Foreskin fibroblast (primary cell): ENCODE measurements at places on chromosomes 2 and 18.

- DNase-seq, result no peak
Observed at GRCh38 chr18:50341443-50341842, 33.4 kb upstream of the SKA1 start.

DNA sequence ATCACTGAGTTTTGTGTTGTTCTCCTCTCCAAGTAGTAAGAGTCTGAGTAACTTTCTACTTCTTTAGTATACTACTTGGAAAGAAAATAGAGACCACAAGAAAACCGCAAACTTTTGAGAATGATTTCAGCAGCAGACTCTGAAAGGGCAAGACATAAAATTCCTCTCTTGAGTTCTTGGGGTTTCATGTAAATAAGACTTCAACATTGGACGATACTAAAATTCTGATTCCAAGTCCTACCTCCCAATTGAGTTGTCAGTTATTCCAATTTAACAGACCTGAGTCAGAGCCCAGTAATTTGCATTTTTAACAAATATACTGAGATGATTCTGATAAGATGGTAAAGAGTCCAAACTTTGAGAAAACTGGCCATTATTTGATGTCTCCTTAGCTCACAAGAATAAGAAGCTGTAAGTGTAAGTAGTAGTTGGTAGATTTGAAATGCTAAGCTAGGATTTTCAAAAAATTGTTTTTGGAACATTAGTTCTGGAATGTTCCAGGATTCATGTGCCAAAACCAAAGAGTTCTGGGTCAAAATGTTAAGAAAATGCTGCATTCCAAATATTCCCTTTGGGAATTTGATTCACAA lies 261.6 kb upstream of the SPOPL start:
- no peak for DNase-seq

DNA sequence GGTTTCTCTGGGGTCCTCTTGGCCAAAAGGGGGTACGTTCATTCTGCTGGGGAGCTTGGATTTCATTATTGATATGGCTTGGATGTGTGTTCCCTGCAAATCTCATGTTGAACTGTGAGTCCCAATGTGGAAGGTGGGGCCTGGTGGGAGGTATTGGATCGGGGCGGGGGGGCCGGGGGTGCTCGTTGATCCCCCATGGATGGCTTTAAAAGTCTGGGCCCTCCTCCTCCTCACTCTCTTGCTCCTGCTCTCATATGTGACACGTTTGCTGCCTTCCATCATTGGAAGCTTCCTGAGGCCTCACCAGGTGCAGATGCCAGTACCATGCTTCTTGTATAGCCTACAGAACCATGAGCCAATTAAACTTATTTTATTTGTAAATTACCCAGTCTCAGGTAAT lies 11.8 kb downstream of the DBI start:
- DNase-seq, result no peak

DNA sequence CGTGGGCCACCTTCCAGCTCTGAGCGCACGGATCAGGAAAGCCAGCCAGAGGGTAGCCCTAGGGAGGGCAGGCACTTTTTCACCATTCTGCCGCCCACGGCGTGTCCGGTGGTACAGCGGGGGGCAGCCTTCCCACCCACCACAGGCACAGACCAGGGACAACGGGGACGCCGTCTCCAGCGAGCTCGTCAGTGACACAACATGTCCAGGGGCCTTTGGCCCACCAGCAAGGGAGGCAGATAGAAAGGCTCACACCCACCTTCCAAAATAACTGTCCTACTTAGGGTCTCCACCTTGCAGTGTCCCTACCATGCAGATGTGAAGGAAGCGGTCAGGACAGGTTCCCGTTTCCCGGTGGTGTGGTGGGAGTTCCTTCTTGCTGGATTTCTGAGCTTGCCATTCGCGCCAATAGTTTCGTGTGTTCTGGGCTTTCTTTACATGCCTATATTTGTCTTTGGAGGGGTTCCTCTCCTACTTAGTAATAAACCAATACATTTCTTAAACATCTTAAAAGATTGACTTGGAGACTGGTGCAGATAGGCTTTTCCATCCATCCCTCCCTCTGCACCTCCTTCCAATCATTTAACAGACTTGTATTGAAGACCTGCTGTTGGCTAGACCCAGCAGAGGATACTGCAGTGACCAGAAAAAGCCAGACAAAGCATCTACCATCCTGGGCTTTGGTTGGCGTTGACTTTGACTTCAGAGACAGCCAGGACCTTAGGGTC lies 872 bp downstream of the ASB1 start:
- peak; percentile 33 for DNase-seq

DNA sequence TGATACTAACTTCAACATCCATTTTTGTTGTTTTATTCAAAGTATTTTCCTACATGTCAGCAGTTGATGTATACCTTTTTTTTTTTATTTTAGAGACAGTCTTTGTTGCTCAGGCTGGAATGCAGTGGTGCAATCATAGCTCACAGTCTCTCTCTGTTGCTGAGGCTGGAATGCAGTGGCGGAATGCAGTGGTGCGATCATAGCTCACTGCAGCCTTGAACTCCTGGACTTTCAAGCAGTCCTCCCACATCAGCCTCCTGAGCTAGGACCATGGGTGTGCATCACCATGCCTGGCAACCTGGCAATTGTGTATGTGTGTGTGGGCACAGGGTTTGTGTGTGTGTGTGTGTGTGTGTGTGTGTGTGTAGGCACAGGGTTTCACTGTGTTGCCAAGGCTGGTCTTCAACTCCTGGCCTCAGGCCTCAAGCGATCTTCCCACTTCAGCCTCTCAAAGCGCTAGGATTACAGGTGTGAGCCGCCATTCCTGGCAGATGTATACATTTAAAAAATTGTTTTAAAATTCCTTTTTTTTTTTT lies 24.8 kb downstream of the SANBR start:
- DNase-seq, result peak; percentile 7

- DNase-seq, result peak; percentile 90
Observed at GRCh38 chr18:54805571-54806334, 22.5 kb upstream of the RAB27B start.

GRCh38 chr2:402721-403120 lies 114.8 kb upstream of the ALKAL2 start:
- no peak for DNase-seq

GRCh38 chr2:210004881-210005280 lies 2.4 kb downstream of the RPE start:
- no peak for DNase-seq

DNA sequence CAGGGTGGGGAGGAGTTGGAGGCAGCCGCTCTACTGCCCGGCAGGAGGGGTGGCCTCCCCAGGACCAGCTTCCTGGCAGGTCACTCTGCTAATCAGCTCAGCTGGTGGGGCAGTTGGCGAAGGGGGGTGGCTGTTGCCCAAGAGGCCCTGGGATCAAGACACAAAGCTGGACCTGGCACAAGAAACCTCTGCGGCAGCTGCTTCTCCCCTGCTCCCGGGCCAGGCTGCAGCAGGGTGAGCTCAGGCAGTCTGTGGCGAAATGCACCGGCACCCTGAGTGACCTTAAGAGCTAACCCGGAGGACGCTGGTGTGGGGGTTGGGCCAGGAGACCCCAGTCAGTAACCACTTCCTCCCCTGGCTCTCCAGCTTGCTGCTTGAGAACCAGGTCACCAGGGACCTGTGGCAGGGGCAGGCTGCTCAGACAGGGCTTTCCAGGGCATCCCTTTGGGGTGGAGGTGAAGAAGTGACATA lies 31.1 kb downstream of the TOGARAM2 start:
- DNase-seq, result no peak

- no peak for DNase-seq
Observed at GRCh38 chr2:26511466-26511865, 33.5 kb upstream of the OTOF start.

DNA sequence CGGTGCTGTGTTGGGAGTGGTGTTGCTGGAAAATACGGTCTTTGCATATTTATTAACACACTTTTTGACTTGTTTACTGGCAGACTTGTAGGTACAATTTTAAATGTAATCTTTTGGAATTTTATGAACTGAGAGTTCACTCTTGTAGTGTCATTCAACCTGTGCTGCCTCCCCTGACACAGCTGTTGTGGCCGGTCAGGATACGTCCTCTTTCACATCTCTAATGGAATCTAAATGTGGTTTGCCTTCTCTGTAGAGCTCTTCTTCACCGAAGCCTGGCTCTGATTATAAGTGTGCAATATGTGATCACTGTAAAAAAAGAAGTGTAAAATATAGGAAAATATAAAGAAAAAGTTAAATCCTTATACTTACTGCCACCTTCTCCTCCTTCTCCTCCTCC lies 94.7 kb downstream of the MAP4K4 start:
- DNase-seq, result no peak

- no peak for DNase-seq
Observed at GRCh38 chr18:10401930-10402329, 52.5 kb upstream of the APCDD1 start.

GRCh38 chr2:15170070-15170775 lies 390.9 kb downstream of the NBAS start:
- DNase-seq, result peak; percentile 61

DNA sequence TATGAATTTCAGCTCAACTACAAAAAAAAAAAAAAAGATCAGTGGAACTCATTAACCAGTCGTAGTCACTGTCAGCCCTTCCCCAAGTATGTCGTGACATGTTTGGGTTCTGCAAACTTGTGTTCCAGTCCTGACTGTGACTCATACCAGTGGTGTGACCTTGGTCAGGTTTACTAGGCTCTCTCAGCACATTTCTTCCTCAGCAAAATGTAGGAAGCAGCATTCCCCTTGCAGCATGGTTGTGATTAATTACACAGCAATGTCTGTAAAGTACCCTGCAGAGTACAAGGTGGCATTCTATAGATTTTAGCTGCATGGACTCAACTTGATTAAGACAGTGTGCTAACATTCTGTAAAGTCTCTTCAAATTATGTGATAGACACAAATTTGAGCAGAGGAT lies 156.9 kb downstream of the LAMA1 start:
- peak; percentile 80 for DNase-seq

- DNase-seq, result no peak
Observed at GRCh38 chr2:46996300-46996843, 80.8 kb upstream of the MCFD2 start.
